Mesothelial cell of epicardium (in vitro differentiated cells): ENCODE measurements at places on chromosomes 7 and 10. TPM values are rescaled to one million over a fixed set of nuclear protein-coding genes. Genes with fewer than 3 reads are reported as not detected.

Gene OR6V1
- not detected in 3 replicates for total RNA-seq

Gene TMEM270
- total RNA-seq = not detected in 3 replicates

Gene PITRM1
- total RNA-seq = 68.8 to 75.5 TPM (median 72.4 TPM) in 3 replicates

Gene GSTK1
- 86.7 to 98.8 TPM (median 92.8 TPM) in 3 replicates for total RNA-seq

Gene TSPAN13
- total RNA-seq = 63.1 to 70.0 TPM (median 69.5 TPM) in 3 replicates

Gene MEOX2
- total RNA-seq = 0.09 TPM in 1 of 3 replicates, not detected in the others

Gene INMT
- 3.3 to 4.3 TPM (median 3.4 TPM) in 3 replicates for total RNA-seq

Gene NEUROG3
- total RNA-seq = not detected in 3 replicates

Gene FKBP6
- not detected in 3 replicates for total RNA-seq

Gene SEMA4G
- 20.0 to 22.8 TPM (median 22.2 TPM) in 3 replicates for total RNA-seq

Gene TAS2R60
- total RNA-seq = not detected in 3 replicates

Gene CDH23
- 2.5 to 2.9 TPM (median 2.9 TPM) in 3 replicates for total RNA-seq

Gene DHX32
- total RNA-seq = 30.0 to 33.0 TPM (median 31.0 TPM) in 3 replicates

Gene NEBL
- total RNA-seq = 13.0 to 13.7 TPM (median 13.0 TPM) in 3 replicates

Gene OR6B1
- total RNA-seq = not detected in 3 replicates

Gene OIT3
- total RNA-seq = 0.34 to 0.72 TPM (median 0.38 TPM) in 3 replicates

Gene SFXN2
- total RNA-seq = 33.3 to 36.8 TPM (median 34.9 TPM) in 3 replicates

Gene HK1
- 61.8 to 68.7 TPM (median 65.6 TPM) in 3 replicates for total RNA-seq

Gene GDF2
- total RNA-seq = not detected in 3 replicates

Gene ENKUR
- total RNA-seq = 0.25 to 0.36 TPM (median 0.27 TPM) in 3 replicates

Gene MSMB
- not detected in 3 replicates for total RNA-seq

Gene LMOD2
- not detected in 3 replicates for total RNA-seq

Gene ZNF467
- total RNA-seq = 35.3 to 38.9 TPM (median 38.0 TPM) in 3 replicates

Gene SPDYE1
- total RNA-seq = not detected in 3 replicates

Gene EPDR1
- 5.8 to 6.2 TPM (median 6.0 TPM) in 3 replicates for total RNA-seq

Gene PCGF5
- 11.4 to 13.6 TPM (median 11.6 TPM) in 3 replicates for total RNA-seq

Gene RASSF4
- total RNA-seq = 15.4 to 16.6 TPM (median 16.3 TPM) in 3 replicates

Gene ABLIM1
- 99.5 to 105 TPM (median 102 TPM) in 3 replicates for total RNA-seq

Gene NEUROD6
- total RNA-seq = not detected in 3 replicates

Gene CLRN3
- total RNA-seq = not detected in 3 replicates

Gene H2BK1
- total RNA-seq = not detected in 3 replicates

Gene LIPF
- not detected in 3 replicates for total RNA-seq

Gene COL28A1
- total RNA-seq = 1.6 to 1.8 TPM (median 1.7 TPM) in 3 replicates

Gene COMMD3
- total RNA-seq = 57.3 to 61.3 TPM (median 58.9 TPM) in 3 replicates

Gene ZNF117
- 38.3 to 42.5 TPM (median 42.3 TPM) in 3 replicates for total RNA-seq

Gene MBL2
- not detected in 3 replicates for total RNA-seq

Gene CALML3
- total RNA-seq = 0.07 TPM in 1 of 3 replicates, not detected in the others

Gene LIPJ
- 0.18 to 0.47 TPM (median 0.22 TPM) in 3 replicates for total RNA-seq

Gene TRIL
- 11.9 to 14.2 TPM (median 13.4 TPM) in 3 replicates for total RNA-seq

Gene PILRA
- 6.1 to 7.3 TPM (median 6.7 TPM) in 3 replicates for total RNA-seq

Gene DLG5
- 79.8 to 82.2 TPM (median 80.2 TPM) in 3 replicates for total RNA-seq

Gene GIMAP7
- not detected in 3 replicates for total RNA-seq

Gene CACNB2
- total RNA-seq = 10.0 to 13.1 TPM (median 13.0 TPM) in 3 replicates
